ENCODE measurements at places on chromosomes 4 and X.

DNA sequence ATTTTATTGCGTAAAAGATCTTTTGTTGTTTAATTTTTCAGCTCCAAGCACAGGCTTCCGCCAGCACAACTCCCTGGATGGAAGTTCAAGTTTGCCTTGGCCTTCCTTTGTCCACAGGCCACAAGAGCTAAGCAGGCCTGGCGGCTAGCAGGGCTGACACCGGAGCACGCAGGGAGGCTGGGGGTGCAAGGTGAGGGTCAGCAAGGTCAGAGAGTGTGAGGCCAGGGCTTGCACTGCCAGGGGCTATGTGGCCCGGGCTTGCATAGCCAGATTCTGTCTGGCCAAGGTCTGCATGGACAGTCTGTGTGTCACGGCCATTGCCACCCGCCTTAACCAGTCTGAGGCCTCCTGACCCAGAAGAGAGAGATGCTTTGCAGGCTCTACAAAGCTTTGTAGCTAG, 123.9 kb downstream of the BCOR start:
- DNase-seq: no peak

DNA sequence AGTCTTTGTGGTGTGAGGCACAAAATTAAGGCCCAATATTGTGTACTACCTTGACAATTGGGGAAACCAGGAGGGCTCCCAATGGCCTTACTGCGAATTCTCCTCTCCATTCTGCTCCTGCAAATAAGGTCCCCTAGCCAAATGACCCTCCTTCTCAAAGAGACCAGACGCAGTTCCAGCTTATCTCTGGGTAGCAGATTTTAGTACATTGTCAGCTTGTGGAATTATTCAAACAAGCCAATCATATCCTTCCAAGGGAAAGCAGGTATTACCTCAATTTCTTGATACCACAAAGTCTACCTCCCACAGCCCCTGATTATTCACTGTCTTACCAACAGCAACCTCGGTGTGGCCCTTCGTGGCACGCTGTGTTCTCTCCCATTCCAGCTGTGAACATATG, 7.8 kb upstream of the ZBTB33 start:
- DNase-seq: no peak

- no peak for DNase-seq
Measured at GRCh38 chr4:158374318-158374717, 147.4 kb upstream of the RXFP1 start.

GRCh38 chr4:149465955-149466354, 349.7 kb downstream of the IQCM start:
- DNase-seq: no peak

- DNase-seq: no peak
Measured at GRCh38 chrX:39409246-39409917, 608.1 kb downstream of the MID1IP1 start.

GRCh38 chr4:2833671-2834000, 10.0 kb upstream of the ADD1 start:
- no peak for DNase-seq

DNA sequence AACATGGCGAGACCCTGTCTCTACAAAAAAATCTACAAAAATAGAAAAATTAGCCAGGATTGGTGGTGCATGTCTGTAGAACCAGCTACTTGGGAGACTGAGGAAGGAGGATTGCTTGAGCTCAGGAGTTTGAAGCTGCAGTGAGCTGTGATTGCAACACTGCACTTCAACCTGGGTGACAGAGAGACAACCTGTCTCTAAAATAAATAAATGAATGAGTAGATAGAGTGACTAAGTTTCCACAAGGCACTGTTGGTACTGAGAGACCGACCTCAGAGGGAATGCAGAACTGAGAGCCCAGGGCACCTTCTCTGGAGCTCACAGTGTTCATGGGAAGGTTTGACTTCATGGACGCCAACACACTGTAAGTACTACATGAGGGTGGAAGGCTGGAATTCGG, 26.7 kb upstream of the ARSD start:
- no peak for DNase-seq

DNA sequence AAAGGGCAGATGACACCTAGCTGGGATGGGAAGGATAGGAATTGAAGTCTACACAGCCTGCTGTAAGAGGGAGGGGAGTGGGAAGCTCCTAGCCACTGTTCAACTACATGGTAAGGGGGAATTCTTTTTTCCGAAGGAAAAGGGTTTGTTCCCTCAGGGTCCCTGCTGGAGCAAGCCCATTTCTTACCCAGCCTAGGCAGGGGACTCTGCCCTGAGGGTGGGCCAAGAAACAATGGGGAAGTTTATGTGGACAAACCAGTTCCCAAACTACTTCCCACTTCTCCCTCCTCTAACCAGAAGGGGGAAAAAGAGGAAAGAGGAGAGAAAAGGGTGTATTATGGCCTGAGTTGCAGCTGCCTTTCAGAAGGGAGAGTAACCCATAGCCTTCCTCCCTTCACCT, 13.5 kb upstream of the VSIG4 start:
- DNase-seq: no peak

DNA sequence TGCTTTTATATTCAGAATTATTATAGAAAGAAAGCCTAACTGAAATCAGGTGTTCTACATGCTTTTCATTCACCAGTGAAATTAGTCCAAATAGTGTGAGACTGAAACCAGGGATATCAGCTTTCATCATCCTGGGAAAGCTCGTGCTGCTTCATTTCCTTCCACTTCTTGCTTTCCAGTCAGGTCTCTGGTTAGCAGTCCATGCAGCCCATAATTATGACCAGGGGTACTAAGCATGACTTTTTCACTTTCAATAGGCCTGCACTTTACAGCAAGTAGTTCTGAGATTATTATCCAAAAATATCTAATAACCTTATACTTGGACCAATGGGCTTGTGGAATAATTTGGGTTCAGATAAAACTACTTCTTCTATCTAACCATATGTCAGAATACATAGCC, 673.2 kb upstream of the MAGEB2 start:
- no peak for DNase-seq

DNA sequence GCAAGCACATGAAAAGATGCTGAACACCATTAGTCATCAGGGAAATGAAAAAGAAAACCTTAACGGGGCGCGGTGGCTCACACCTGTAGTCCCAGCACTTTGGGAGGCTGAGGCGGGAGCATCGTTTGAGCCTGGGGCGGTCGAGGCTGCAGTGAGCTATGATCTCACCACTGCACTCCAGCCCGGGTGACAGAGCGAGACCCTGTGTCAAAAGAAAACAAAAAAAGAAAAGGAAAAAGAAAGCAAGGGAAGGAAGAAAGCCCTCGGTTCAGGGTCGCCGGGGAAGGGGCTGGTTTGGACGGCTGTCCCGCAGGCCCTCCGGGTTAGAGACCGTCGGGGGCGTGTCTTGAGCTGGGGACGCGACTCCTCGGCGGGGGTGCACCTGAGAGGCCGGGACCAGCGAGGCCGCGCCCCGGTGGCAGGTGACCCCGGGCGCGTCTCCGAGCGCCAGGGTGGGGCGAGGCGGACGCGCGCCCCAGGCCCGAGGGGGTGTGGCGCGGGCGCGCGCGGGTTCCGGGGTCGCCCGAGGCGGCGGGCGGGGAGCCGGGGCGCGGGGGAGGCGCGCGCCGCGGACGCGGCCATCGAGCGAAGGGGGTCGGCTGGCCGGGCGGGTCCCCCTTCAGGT, 478 bp upstream of the PLXNA3 start:
- no peak for DNase-seq

DNA sequence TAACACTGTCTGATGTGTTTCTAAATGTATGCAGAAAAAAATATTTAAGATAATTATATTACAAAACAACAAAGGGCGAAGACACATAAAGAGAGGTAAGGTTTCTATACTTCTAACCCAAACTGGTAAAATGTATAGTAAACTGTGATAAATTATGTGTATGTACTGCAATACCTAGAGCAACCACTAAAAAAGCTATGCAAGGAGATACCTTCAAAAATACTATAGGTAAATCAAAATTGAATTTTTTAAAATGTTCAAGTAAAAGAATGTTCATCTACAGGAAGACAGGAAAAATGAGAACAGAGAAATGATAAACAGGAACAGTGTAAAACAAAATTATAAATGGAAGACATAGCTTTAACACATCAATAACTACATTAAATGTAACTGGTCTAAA, 27.3 kb upstream of the RAI2 start:
- no peak for DNase-seq

DNA sequence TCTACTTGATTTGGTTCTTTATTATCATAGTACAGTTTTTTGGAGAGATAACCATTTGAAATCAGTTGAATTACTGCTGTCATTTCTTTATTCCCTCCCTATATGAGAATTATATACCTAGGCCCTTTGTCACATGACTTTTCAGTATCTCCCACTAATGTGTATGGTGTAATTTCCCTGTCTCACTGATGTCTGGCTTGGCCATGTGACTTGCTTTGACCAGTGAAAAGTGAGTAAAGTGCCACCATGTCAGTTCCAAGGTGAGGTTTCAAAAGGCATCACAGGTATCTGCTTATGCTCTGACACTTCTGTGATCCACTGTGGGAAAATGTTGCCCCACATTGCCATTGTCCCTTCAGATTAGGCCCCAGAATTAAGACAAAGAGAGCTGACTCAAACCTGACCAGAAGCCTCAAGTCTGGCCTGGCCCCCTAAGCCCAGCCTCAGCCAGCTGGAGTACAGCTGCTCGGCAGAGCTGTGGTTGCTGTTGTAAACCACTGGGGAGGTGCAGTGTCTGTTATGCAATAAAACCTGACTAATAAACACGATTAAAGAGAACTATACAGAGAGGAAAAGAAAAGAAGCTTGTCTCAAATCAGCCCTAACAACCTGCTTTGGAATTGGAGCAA, 27.5 kb downstream of the SETD7 start:
- DNase-seq: no peak

DNA sequence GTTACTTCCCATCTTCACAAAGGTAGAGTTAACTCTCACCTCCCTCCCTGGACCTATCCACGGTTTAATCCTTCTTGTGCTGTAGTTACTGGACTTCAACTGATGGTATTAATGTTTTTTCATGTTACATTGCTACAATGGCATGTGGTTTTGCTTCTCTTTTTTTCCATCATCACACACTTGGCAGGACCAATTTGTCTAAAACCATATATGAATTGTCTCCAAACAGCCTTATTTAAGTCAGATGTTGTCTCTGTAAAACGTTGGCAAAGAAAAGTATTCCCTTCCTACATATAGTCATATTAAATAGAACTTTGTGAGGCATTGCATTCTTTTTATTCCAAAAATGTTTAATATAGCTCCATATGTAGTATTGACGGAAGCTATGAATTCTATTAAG, 15.5 kb downstream of the PRRG1 start:
- no peak for DNase-seq

DNA sequence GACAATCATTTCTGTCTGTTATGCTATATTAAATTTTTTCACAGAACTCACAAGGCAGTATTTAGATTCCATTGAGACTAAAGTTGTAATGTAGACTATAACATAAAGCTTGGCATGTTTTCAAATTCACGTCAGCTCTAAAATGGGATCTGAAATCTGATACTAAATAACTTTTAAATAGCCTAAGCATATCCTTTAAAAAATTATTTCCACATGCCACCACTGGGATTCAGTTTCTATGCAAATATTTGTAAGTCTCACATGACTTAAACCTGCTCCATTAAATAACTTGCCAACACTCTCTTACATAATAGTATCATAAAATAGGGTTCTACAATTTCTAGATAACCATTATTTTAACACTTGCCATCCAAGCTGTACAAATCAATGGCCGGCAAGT, 32.4 kb downstream of the KLHL8 start:
- no peak for DNase-seq

Measured in NCI-H2081 treated with DMSO at 0.1 percent for 48 hours (cell line).